ENCODE measurements at places on chromosomes 13 and 19.

DNA sequence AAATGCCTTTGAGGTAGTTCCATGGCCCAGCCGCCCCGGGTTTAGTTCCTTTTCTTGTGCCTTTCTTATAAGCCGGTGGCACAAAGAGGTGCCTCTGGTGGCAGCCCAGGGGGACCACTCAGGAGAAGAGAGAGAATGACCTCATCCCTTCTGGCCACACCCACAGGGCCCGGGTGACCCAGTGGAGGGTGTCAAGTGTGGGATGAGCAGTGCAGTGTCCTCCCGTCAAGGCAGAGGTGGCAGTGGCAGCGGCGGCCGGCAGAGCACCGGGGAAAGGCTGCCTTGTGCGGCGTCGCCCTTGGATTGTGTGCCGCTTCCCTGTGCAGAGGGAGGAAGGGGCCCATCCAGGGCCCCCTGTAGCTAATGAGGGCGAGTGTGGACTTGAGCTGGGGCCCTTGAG lies 47.9 kb downstream of the KDM4B start:
- no peak for DNase-seq

GRCh38 chr19:2176337-2176994 lies 12.7 kb downstream of the DOT1L start:
- DNase-seq, result no peak

- no peak for DNase-seq
These were observed 863 bp downstream of the AURKC start for GRCh38 chr19:57231686-57232085.

DNA sequence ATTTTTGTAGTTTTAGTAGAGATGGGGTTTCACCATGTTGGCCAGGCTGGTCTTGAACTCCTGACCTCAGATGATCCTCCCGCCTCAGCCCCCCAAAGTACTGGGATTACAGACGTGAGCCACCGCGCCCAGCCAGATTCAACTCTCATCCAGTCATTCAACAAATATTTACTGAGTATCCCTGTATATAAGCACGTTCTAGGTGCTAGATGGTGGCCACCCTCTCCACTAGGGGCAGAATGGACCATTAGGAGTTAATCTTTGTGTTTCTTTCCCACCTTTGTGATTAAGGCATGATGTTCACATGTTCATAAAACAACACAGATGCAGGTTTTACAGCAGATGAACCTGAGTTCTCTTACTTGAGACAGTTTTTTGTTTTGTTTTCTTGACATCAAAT lies 7.3 kb downstream of the SHKBP1 start:
- DNase-seq, result no peak

- DNase-seq, result no peak
These were observed 15.4 kb downstream of the NLRP12 start for GRCh38 chr19:53808710-53809125.

DNA sequence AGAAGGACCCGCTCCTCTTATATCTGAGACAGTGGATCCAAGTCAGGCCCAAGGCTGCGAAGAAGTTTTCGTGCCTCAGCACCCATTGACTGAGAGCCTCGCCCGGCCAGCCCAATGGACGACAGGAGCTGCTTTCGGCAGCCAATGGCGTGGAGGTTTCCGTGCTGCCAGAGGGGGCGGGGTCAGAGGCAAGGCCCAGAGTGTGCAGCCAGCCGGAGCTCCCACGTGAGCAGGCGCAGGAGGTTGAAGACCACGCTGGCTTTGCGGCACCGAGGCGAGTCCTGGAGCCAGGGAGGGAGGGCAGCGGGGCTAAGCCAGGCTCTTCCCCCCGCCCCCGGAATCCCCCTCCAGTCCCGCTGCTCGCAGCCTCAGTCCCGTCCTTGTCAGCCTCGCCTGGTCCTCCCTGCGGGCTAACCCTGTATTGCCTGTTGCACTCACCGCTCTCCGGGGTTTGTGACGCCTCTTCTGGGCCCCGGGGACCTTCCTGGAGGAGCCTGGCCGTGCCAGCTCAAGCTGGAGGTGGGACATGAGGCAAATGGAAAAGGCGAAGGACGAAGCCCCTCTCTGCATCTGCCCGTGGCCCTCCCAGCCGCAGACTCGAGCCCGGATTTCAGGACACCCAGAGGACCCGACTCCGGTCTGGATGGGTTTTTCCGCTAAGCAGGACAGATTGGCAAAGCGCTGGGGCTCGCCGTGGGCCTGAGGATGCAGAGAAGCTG lies 1.5 kb downstream of the IFNL4 start:
- peak; percentile 52 for DNase-seq

GRCh38 chr13:94345374-94346195 lies 133.9 kb downstream of the DCT start:
- DNase-seq, result no peak

DNA sequence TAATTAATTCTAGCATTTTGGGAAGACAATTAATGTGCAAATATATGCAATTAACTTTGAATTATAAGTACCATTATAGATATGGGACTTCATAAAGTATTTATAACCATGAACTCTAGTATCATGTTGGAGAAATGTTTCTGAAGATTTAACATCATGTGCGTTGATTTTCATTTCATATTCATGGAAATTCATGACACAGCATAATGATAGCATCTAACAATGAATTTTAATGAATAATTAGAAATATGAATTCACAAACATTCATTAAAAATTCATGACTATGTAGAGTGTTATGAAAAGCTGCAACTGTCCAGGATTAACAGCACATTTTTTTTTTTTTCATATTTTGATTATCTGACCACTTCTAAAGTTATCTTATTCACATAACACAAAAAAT lies 70.1 kb upstream of the KLHL1 start:
- DNase-seq, result no peak

DNA sequence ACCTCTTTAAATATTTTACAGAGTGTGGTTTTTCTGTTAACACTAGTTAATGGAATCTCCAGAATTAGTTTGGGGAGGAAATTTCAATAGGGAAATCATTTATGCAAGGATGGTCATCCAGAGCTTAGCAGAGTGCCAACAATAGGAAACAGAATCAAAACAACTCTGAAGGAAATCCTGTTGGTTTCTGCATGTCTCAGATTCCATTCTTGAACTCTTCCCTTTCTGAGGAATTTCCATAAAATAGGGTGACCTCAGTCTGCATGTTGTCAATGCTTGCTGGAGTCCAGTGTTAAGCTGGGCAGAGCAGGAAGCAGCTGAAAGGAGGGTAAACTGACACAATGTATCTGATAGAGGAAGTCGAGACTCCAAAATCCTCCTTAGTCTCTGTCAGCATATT lies 16.9 kb downstream of the CBY2 start:
- DNase-seq, result no peak

- DNase-seq, result no peak
These were observed 310.0 kb downstream of the RBM26 start for GRCh38 chr13:79096099-79096498.

- DNase-seq, result no peak
These were observed 60.8 kb upstream of the IPO5 start for GRCh38 chr13:97892717-97893116.

GRCh38 chr19:16106121-16106520 lies 5.6 kb upstream of the RAB8A start:
- no peak for DNase-seq
